ENCODE measurements at places on chromosomes 11 and 22. TPM values are rescaled to one million over a fixed set of nuclear protein-coding genes. Genes with fewer than 3 reads are reported as not detected.

MS4A4A gene
- total RNA-seq, result not detected

DLG2 gene
- total RNA-seq, result 1.3 TPM

PARVG gene
- total RNA-seq, result 175 TPM

TCF20 gene
- total RNA-seq, result 75.9 TPM

ANO3 gene
- not detected for total RNA-seq

ALX4 gene
- total RNA-seq, result not detected

OR5B21 gene
- 0.40 TPM for total RNA-seq

NXPE4 gene
- not detected for total RNA-seq

C11orf42 gene
- total RNA-seq, result not detected

OR4D5 gene
- total RNA-seq, result not detected

DSCAML1 gene
- 0.16 TPM for total RNA-seq

ADSL gene
- 109 TPM for total RNA-seq

FOLR2 gene
- not detected for total RNA-seq

OR51I1 gene
- not detected for total RNA-seq

MOGAT2 gene
- total RNA-seq, result not detected

Data from activated CD8-positive, alpha-beta T cell treated with anti-CD3 and anti-CD28 coated beads, Interleukin-2, amount 10 ng/mL, durations not matched to agents 7 days and 5 days (primary cell).